ENCODE measurements at places on chromosomes 3 and 15.

- DNase-seq, result peak; percentile 91
Observed at GRCh38 chr3:13011573-13012220, 61.5 kb downstream of the IQSEC1 start.

DNA sequence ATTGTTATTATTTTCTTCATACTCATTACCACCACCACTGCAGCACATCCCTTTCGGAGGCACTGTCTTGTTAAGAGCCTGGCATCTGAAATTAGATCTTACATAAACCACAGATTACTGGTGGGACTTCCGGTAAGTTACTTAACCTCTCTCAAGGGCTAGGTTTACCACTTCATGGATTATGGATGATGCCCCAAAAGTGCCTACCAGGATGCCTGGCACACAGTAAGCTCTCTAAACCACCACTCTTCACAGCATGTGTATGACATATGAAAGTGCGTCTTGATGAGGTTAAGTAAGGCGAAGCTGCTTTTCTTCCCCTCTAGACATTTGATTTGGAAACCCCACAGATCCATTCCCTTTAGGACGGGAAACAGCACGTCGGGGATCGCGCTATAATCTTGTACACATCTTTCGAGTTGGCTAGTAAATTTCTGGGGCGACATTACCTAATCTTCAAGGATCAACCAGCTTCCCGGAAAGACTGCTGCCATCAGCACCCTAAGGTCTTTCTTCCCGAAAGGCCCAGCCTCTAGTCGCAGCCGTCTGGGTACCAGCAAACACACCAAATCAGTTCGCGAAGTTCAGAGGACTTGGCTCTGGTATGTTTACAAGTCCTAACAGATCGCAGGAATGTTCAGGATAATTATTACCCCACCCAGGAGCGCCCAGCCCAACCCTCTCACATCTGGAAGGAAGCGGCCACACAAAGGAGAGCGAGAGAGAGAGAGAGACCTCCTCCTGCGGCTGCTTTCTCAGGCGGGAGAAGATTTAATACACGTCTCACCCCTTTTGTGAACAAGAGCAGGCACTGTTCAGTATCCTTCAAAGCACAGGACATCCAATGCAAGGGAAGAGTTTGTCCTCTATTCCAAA lies 155.1 kb upstream of the FRMD4B start:
- DNase-seq, result no peak

DNA sequence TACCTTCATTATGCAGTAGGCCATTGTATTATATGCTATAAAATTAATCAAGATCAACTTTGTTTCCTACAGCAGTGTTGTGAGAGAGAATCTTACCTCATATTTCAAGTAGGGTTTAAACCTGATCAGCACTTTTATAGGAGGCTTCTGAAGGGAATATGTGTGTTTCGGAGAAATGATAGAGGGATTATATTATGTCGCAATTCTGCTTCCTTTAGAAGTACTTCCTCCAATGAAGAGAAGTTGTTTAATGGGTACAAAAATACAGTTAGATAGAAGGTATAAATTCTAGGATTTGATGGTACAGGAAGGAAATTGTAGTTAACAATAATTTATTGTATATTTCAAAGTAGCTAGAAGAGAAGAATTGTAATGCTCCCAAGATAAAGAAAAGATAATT lies 54.9 kb downstream of the NSUN3 start:
- no peak for DNase-seq

DNA sequence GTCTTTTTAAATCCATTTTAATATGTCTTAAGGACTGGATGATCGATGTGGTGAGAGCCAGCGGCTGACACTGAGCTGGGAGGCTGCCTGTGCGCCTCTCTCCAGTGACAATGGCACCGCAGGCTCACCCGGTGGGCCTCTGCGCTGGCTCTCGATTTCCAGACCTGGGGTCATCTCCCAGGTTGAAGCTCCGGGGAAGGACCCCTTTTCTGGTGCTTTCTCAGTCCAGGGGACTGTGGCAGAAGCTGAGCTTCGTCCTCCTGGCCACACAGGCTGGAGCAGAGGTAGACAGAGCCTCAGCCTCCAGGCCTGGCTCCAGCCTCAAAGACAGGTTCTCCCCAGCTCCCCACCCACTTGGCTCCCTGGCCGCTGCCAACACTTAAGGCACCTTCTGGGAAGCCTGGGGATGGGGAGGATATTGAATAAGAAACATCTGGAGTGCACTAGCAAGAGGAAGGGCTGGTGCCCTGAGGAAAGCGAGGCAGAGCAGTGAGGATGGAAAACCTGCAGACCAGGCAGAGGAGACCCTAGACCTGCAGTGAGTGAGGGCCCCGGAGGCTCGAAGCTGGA lies 154.2 kb upstream of the SMAD3 start:
- DNase-seq, result no peak

- DNase-seq, result no peak
Observed at GRCh38 chr3:171055336-171056178, 29.0 kb upstream of the SLC2A2 start.

DNA sequence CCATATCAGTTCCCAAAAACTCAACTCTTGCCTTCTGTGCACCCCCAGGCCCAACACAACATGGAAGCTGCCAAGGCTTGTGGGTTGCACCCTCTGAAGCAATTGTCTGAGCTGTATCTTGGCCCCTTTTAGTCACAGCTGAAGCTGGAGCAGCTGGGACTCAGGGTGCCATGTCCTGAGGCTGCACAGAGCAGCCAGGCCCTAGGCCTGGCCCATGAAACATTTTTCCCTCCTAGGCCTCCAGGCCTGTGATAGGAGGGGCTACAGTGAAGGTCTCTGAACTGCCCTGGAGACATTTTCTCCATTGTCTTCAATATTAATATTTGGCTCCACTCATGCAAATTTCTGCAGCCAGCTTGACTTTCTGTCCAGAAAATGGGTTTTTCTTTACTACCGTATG lies 8.1 kb upstream of the MYLK start:
- DNase-seq, result no peak

GRCh38 chr3:130539005-130539404 lies 22.0 kb downstream of the COL6A6 start:
- DNase-seq, result peak; percentile 49

DNA sequence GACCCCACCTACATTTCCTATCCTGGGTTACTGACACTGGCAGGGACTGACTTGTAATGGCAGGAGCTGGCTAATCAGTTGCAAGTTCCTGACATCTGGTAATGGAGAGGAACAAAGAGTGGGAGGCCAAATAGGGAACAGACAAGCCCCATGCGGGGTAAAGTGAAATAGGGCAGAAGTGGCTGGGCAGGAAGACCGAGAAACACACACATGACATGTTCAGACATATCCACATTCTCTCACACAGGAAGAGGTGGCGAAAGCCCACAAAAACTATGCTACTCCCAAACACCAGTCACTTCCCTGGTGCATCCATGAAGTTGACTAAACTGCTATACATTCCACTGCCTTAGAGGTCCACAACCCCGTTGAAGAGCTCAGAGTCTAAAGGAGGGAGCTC lies 394.1 kb upstream of the TBL1XR1 start:
- DNase-seq, result no peak

DNA sequence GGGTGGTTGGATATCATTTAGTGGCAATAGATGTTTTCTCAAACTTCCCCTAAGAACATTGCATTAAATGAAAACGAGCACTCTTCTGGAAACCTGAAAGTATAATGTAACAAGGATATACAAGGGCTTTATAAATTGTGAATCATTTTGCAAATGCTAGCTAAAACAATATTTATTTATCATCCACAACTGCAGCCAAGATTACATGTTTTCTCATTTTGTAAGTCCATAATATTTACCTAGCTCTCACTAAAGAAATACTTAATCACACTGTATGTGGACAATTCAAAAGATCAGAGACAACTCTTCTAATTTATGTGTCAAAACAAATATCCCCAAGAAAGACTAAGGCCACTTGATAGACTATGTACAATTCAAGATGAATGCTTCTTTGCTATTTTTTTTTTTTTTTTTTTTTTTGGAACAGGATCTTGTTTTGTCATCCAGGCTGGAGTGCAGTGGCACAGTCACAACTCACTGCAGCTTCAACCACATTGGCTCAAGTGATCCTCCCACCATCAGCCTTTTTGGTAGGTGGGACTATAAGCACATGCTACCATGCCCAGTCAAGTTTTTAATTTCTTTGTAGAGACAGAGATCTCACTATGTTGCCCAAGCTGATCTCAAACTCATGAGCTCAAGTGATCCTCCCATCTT lies 427.7 kb upstream of the THBS1 start:
- no peak for DNase-seq

GRCh38 chr3:95172164-95172943 lies 1109.5 kb downstream of the NSUN3 start:
- DNase-seq, result no peak

- no peak for DNase-seq
Observed at GRCh38 chr15:80436511-80437307, 32.5 kb downstream of the ARNT2 start.
